ENCODE measurements at places on chromosomes 13 and 19.

DNA sequence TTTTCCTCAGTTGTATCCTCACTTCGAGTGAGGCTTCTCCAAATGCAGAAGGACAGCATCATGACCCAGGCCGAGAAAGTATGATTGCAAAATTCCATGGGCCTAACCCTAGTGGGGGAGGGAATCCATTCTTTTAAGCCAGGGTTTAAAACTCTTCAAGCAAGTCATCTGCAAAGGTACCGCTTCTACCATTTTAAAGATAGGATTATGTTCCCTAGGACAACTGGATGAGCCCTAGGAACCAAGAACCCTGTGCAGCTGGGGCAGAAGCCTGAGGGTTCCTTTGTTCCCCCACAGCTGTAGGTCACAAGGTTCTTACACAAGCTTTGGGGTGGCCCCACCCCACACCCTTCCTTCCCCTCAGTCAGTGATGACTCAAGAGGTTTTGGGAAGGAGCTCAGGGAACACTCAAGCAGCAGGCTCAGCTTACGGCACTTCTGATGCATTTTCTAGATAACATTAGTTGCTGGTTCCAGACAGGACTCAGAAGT is 13.5 kb downstream of the ARL11 start:
- no peaks in the 10 kb centered on the region for H3K27me3 ChIP-seq
- H3K27ac ChIP-seq, result peak overlapping the region; percentile 12
- H3K36me3 ChIP-seq, result no peaks in the 10 kb centered on the region
- DNase-seq, result peak; percentile 74

DNA sequence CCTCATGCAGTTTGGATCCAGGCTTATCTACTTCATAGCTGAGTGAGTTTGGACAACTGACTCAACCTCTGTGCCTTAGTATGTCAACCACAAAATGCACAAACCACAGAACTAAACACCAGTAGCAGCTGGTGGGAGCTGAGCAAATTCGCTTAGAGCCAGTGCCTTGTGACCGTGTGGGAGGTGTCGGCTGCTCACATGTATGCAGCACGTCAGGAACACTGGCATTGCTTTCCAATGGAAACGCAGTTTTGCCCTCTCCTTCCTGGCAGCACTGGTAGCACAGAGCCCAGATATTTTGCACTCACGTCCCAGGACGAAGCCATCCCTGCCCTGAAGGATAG is 8.3 kb upstream of the NTN5 start:
- H3K27ac ChIP-seq, result no peak overlapping the region
- no peaks in the 10 kb centered on the region for H3K27me3 ChIP-seq
- H3K36me3 ChIP-seq, result no peaks in the 10 kb centered on the region
- H3K4me1 ChIP-seq, result no peaks in the 10 kb centered on the region
- no peak for DNase-seq
- H3K4me3 ChIP-seq, result no peak overlapping the region

- DNase-seq, result no peak
- no peak overlapping the region for H3K27ac ChIP-seq
- H3K4me3 ChIP-seq, result no peak overlapping the region
These were observed 11.9 kb downstream of the KLF2 start for GRCh38 chr19:16336571-16336970.

DNA sequence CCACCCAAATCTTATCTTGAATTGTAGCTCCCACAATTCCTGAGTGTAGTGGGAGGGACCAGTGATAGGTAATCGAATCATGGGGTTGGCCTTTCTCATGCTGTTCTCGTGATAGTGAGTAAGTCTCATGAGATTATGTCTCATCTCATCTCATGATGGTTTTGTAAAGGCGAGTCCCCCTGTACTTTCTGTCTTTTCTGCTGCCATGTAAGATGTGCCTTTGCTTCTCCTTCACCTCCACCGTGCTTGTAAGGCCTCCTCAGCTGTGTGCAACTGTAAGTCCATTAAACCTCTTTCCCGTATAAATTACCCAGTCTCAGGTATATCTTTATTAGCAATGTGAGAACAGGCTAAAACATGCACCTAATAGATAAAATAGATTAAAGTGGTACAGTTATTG is 756.4 kb upstream of the SLITRK5 start:
- H3K27me3 ChIP-seq, result no peaks in the 10 kb centered on the region
- no peak overlapping the region for H3K27ac ChIP-seq
- H3K4me3 ChIP-seq, result no peak overlapping the region
- no peaks in the 10 kb centered on the region for H3K4me1 ChIP-seq
- H3K36me3 ChIP-seq, result no peaks in the 10 kb centered on the region

GRCh38 chr13:80509264-80509663 is 168.3 kb upstream of the SPRY2 start:
- no peak overlapping the region for H3K27ac ChIP-seq
- no peaks in the 10 kb centered on the region for H3K36me3 ChIP-seq
- no peaks in the 10 kb centered on the region for H3K27me3 ChIP-seq
- H3K4me1 ChIP-seq, result no peaks in the 10 kb centered on the region

GRCh38 chr19:11035441-11036377 is 53.6 kb upstream of the LDLR start:
- peaks cover 5% of the 10 kb centered on the region for H3K4me1 ChIP-seq
- peak overlapping the region; percentile 54 for H3K27ac ChIP-seq
- peak; percentile 96 for DNase-seq
- peaks cover 67% of the 10 kb centered on the region for H3K36me3 ChIP-seq

DNA sequence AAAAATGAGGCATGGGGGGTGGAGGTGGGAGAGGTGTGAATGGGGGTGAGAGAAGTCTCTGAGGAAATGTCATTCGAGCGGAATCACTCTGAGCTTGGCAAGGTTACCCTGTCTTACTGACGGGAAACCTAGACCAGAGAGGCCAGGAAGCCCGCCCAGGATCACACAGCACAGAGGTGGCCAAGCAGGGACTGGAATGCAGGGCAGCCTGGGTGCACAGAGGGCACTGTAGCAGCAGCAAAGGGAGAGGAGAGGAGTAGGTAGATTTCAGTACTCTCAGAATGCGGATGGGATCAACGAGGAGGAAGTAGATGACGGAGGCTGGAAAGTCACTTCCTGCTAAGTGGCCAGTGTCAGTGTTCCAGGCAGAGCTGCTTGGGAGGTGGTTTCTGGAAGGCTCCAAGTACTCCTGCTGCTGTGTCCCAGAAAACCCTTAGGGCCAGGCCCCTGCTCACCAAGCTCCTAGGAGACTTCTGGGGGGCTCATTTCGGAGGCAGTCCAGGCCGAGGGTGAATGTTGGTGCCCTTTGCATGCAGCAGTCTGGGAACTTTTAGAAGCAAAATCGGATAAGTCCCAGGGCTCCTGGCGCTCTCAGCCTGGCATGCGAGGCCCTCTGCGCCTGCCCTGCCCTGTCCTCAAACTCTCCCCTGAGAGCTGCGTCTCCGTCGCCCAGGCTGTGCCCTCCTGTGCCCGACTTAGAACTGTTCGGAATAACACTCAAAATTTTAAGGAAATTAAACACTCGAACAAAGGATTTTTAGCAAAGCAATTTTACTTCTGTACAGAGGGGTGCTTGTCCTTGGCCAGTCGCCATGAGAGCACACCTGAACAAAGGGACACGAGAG is 33.5 kb downstream of the DNM2 start:
- H3K4me1 ChIP-seq, result peaks cover 13% of the 10 kb centered on the region
- H3K27ac ChIP-seq, result peak overlapping the region; percentile 60
- no peak for DNase-seq
- H3K36me3 ChIP-seq, result no peaks in the 10 kb centered on the region
- no peak overlapping the region for H3K4me3 ChIP-seq
- no peaks in the 10 kb centered on the region for H3K27me3 ChIP-seq

DNA sequence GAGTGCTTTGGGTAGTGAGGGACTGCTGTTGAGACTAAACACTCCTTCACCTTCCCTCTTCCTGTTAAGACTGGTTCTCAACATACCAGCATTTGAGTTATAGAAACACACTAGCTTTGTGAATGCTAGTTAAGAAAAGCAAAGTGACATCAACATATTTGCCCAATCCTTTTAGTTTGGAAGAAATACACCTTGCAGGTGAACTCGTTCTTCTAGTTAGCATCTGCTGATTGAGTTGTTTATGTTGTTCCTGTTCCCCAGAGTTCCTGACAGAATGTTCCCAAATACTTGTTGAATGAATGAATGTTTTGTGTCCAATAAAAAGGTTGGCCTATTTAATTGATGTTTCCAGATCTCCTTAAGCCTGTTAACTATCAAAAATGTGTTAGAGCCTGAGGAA is 7.1 kb downstream of the LMO7 start:
- H3K4me3 ChIP-seq, result no peak overlapping the region
- DNase-seq, result no peak
- no peaks in the 10 kb centered on the region for H3K36me3 ChIP-seq
- H3K27ac ChIP-seq, result no peak overlapping the region
- H3K4me1 ChIP-seq, result no peaks in the 10 kb centered on the region

- no peak overlapping the region for H3K4me3 ChIP-seq
- peak overlapping the region; percentile 4 for H3K27ac ChIP-seq
- no peaks in the 10 kb centered on the region for H3K36me3 ChIP-seq
- H3K27me3 ChIP-seq, result no peaks in the 10 kb centered on the region
These were observed 25.3 kb downstream of the RASA3 start for GRCh38 chr13:114106991-114107685.

DNA sequence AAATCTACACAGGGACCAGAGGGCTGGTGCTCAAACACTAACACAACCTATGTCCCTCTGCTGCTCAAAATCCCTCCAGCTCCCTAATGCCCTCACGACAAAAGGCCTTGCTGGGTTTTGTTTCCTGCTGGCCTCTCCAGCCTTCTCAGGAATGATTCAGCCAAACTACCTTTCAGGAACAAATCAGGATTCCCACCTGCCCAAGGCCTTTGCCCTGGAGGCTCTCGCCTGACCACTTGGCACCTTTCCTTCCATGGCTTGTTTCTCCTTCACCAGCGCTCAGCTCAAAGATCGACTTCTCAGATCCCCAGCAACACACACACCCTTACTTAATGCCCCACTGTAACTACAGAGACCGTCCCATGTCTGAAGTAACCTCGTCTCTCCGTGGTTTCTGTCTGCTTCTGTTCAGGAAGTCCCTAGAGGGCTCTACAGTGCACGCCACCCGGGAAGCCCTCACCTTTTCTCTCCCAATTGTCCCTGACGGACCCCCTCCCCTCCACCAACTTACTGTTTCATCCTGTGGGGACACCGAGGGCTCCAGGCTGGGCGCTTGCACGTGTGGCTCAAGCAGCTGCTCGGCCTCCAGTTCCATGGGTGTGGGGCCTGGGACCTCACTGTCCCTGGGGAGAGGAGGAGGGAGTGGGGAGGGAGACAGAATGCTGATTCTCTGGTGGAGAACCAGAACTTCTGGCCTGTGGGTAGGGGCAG is 3.2 kb upstream of the SIX5 start:
- H3K4me1 ChIP-seq, result peaks cover 4% of the 10 kb centered on the region
- H3K36me3 ChIP-seq, result peaks cover 36% of the 10 kb centered on the region
- peak overlapping the region; percentile 96 for H3K27ac ChIP-seq

All from ascending aorta (tissue), 2 donors.